ENCODE measurements at places on chromosomes 5 and 9.

- no peak for DNase-seq
These were observed 135.9 kb upstream of the RGMB start for GRCh38 chr5:98637557-98637956.

DNA sequence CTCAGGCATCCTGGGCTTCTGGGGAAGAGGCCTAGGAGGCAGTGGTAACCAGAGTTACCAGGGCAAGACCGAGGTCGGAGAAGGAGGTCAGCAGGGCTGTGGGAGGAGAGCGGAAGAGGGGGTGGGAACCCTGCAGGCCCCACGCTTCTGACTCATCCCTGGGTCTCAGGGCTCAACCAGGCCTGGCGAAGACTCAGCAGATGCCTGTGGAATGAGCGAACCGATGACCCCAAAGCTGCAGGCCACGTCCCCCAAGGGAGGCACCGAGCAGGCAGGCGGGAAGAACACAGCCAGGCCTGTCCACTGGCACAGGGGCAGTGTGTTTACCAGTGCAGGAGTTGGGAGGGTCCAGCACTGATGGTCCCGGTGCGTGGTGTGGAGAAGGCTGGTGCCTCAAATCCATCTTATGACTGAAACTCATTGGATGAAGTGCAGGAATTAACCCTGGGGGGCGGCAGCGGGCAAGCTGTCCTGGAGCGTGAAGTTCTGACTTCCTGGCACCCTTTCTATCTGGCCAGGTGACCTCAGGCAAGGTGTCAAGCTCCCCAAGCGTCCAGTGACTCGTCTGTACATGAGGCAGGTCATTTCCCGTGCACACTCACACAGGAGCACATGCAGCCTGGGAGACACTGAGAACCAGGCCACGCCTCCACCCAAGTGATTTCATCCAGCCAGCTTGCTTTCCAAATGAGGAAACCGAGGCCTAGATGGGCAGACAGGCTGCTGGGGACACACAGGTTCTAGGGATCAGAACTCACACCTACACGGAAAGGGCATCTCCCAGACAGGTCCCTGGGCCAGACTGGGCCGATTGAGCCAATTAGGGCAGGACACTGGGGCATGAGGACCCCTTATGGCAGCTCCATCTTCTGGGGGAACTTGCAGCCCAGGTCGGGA is 69.1 kb downstream of the ADAMTS2 start:
- no peak for DNase-seq

DNA sequence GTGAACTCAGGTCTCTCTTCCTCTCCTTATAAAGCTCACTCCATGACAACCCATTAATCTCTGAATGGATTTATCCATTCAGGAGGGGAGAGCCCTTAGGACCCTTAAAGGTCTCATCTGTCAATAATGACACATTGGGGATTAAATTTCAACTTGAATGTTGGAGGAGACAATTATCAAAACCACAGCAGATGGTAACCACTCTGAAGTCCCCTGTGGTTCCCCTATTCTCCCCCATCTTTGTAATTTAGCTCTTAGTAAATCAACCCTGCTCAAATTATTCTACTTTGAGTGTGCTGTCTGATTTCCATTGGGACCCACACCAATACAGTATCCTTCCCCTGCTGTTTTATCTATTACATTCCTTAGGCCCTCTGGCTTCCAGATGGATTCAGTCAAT is 72.0 kb upstream of the RAI14 start:
- no peak for DNase-seq

- DNase-seq, result no peak
These were observed 78.1 kb upstream of the CDK20 start for GRCh38 chr9:88052321-88052965.

DNA sequence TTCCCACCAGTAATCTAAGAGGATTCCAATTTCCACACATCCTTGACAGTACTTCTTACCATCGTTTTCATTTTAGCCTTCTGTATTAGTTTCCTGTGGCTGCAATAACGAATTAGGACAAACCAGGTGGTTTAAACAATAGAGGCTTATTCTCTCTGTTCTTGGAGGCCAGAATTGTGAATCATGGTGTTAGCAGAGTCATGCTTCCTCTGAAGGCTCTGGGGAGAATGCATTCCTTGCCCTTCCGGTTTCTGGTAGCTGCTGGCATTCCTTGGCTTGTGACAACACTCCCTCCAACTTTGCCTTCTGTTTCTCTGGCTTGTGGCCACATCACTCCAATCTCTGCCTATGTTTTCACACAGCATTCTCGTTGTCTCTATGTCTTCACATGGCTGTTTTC is 23.5 kb downstream of the RIGI start:
- DNase-seq, result no peak

DNA sequence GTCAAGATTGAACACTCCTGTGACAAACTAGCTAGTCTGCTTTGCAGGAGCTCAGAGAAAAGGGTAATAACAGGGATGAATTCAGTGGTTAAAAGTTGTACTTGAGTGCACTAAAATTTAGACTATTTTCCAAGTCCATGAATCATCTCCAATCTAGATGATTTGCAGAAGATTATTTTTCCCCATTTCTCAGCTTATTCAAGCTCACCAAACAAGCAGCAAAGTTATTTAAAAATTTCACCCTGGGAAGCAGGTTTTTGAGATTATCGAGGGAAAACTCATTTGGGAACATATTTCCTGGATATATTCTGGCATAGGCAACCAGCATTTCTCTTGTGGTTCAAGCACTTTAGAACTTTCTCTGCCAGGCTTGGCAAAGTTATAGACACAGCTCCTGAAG is 311.4 kb downstream of the TLE1 start:
- no peak for DNase-seq

DNA sequence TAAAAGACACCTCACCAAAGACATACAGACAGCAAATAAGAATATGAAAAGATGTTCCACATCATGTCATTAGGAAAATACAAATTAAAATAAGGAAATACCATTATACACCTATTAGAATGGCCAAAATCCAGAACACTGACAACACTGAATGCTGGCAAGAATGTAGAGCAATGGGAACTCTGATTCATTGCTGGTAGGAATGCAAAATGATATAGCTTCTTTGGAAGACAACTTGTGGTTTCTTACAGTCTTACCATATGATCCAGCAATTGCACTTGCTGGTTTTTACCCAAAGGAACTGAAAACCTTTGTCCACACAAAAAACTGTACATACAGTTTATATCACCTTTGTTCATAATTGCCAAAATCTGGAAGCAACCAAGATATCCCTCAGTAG is 6.5 kb downstream of the TMEM161B start:
- DNase-seq, result no peak

DNA sequence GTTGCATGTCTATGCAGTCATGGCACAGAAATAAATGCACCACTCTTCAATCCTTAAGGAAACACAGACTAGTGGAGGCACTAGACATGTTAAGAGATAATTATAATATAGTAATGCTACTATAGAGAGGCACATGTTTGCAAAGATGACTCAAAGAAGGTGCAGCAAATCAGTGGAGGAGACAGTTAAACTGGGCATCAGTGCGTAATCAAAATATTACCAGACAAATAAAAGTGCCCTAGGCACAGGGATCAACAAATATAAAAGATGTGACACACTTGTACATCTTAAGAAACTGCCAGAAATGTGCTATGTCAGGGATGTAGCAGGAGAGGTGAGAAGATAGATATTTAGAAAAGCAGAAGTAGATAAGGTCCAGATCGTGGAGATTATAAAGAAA is 642.1 kb downstream of the SLCO4C1 start:
- DNase-seq, result no peak

GRCh38 chr5:109247986-109248385 is 161.8 kb downstream of the PJA2 start:
- DNase-seq, result no peak

GRCh38 chr5:40784027-40784653 is 14.0 kb downstream of the PRKAA1 start:
- DNase-seq, result no peak

DNA sequence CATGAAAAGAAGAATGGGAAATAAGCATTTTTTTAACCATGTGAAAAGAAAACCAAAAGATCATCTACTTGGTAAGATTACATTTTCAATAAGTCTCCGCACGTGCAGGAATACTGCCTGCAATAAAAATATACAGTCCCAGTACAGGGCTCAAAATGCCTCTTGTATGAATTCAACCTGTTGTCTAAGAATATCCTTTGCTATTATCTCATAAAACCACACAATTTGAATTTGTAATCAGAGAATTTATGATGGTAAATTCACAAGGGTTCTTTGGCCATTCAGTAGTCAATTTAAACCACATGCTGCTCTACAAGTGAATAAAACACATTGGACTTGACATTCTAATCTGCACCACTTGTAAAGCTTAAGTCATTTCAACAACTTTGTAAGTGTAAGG is 46.6 kb downstream of the ST8SIA4 start:
- DNase-seq, result no peak

GRCh38 chr5:147520450-147520849 is 10.6 kb upstream of the DPYSL3 start:
- no peak for DNase-seq

- no peak for DNase-seq
These were observed 72.0 kb upstream of the C9orf72 start for GRCh38 chr9:27645161-27645840.

GRCh38 chr9:130034570-130034969 is 8.4 kb downstream of the FNBP1 start:
- no peak for DNase-seq

DNA sequence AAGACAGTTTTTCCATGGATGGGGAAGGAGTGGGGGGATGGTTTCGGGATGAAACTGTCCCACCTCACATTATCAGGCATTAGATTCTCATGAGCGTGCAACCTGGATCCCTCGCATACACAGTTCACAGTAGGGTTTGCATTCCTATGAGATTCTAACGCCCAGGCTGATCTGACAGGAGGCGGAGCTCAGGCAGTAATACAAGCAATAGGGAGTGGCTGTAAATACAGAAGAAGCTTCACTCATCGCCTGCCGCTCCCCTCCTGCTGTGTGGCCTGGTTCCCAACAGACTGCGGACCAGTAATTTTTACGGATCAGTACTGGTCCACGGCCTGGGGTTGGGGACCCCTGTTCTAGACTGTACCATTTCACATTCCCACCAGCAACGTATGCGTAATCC is 68.3 kb upstream of the OTULINL start:
- no peak for DNase-seq

DNA sequence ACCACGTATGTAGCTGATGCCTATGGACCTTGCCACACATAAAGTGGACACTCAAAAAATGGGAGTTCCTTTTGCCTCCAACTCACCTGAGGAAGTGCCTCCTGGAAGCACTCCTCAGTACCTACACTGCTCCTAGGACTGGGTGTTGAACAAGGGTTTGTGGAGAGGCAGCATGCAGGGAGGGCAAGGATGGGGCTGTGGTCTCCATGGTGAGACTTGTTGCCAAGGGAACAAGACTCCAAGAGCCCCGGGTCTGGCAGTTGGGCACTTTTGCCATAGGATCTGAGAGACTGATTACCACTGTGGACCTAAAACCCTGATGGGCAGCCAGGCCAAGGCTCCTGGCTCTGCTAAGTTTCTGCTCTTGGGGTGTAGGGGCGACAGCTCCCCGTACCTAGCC is 6.9 kb upstream of the NR5A1 start:
- no peak for DNase-seq

GRCh38 chr9:130172161-130172857 is at the start of gene NCS1:
NCS1 (plus strand) TSS chr9:130172404; CDS start chr9:130172664, 260 bp downstream.
- DNase-seq, result peak; percentile 57

GRCh38 chr5:43560128-43560527 is 3.3 kb upstream of the PAIP1 start:
- DNase-seq, result no peak

GRCh38 chr5:34043099-34043876 is at the start of gene C1QTNF3:
C1QTNF3 (minus strand) TSS chr5:34043213; CDS start chr5:34043125, 88 bp downstream.
- no peak for DNase-seq

DNA sequence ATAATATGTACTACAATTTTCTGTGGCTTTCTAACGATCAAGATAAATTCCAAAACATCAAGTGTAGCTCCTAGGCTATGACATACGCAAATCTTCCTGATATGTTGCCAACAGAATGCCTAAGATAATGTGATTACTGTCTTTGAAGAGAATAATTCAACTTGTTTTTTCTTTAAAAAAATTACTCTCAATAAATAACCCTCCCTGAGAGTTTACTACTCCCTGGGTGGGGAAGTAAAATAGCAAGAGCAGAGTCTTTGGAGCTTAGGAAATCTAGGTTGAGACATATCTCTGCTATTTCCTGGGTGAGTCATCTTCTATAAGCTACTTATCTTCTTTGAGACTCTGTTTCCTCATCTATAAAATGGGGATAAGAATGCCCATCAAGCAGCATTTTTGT is 201.2 kb downstream of the ACTL7B start:
- no peak for DNase-seq

- no peak for DNase-seq
These were observed 53.8 kb downstream of the CDC14B start for GRCh38 chr9:96565671-96566497.

- DNase-seq, result no peak
These were observed 352.7 kb downstream of the SPOCK1 start for GRCh38 chr5:137146402-137146890.

DNA sequence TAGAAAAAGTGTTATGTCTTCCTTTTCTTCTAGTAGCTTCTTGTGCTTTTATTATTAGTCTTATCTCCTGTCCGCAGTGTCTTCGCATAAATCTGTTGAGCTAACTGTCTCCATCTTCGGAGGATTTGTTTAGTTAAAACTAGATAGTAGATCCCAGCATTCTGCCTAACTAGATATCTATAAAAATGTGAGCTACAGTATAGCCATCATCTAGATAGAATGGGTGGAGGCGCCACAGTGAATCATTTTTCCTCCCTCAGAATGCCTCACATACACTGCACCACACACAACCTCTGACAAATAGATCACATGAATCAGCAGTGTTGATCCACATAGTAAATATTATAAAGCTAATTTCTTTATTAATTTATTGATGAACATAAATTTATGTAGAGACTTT is 220.3 kb upstream of the GAS1 start:
- no peak for DNase-seq

DNA sequence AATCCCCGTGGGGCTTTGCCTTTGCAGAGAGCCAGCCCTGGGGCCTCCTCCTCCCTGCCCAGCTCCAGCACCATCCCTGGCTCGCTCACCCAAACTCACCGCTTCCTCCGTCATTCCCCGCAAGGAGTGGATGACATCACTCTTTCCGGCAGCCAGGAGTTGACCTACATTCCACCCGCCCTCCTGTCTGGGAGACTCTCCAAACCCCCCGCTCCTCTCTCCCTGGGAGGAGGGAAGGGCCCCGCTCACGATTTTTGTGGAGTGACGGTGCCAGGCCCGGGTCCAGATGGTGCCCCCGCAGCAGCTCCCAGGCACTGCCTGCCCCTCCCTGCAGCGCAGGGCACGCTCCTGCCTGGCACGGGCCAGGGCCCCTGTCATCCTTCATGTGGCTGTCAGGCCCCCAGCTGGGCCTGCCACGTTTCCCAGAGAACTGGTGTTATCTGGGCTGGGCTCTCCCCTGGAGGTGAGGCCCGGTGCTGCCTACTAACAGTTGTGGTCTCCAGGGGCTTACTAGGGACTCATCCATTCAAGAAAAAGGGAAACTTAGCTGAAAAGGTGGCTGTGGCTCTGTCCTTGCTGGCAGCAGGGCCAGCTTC is 52.3 kb downstream of the NTNG2 start:
- no peak for DNase-seq

- DNase-seq, result no peak
These were observed 125.0 kb upstream of the TLE4 start for GRCh38 chr9:79446523-79447307.
